ENCODE measurements at places on chromosomes 2 and 18.

DNA sequence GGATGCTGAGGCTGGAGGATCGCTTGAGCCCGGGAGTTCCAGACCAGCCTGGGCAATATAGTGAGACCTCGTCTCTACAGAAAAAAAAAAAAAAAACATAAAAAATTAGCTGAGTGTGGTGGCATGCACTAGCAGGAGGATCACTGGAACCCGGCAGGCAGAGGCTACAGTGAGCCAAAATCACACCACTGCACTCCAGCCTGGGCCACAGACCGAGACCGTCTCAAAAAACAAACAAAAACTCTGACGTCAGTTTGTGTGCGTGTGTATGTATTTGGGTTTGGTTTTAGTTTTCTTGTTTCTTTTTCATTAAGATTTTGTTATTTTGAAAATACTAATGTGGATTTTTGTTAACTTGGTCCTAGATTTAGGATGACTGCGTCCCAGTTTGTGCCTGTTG lies 19.0 kb downstream of the CEP68 start:
- DNase-seq: no peak

GRCh38 chr18:38257661-38258060 lies 692.1 kb upstream of the CELF4 start:
- no peak for DNase-seq

DNA sequence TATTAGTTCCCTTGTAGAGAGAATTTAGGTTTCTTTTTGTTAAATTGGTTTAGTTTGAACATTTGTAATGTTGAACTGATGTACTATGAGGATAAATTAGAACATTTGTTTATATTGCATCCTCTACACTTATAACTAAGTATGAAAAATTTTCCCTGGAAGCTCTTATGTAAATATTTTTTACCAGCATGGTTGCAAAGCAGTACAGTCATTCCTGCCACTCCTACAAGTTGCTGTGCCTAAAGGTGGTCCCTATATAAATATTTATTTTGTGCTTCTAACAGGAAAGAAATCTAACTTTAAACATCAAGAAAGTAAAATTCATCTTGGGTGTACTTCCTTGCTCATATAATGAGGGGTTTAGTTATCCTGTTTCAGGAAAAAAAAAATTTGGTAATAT lies 14.2 kb downstream of the TWSG1 start:
- no peak for DNase-seq

DNA sequence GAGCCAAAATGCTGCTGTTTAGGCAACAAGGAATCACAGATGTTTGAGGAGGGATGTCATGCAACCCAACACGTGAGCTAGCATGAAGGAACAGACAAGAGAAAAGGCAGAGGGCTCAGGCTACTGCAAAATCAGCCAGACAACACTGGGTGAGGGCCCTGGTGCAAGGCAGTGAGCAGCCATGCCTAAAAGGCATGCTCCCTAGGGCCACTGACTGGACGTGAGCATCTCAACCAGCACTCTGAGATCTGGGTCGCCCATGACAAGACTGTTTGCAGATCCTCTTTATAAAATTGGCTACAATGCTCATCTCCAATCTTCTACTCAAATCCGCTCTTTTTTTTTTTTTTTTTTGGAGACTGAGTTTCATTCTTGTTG lies 49.1 kb downstream of the KIAA2012 start:
- DNase-seq: no peak

- DNase-seq: no peak
Measured at GRCh38 chr2:226233388-226233787, 566.2 kb downstream of the IRS1 start.

DNA sequence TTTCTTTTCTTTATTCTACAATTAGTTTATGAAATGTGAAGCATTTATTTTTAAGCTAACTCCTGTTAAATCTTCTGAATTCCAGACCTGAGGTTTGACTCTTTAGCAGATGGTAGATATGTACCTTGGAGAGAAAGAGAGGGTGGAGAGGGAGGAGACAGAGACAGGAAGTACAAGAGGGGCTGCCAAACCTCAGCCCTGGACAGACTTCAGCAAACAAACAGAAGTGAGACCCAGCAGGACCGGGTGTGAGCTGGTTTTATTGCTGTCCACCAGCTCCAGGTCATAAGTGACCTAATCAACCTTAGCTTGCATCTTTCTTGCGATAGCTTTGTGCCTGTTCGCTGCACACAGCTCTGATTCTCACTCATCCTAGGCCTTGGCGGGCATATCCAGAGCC lies 168.6 kb downstream of the CNTNAP5 start:
- no peak for DNase-seq

DNA sequence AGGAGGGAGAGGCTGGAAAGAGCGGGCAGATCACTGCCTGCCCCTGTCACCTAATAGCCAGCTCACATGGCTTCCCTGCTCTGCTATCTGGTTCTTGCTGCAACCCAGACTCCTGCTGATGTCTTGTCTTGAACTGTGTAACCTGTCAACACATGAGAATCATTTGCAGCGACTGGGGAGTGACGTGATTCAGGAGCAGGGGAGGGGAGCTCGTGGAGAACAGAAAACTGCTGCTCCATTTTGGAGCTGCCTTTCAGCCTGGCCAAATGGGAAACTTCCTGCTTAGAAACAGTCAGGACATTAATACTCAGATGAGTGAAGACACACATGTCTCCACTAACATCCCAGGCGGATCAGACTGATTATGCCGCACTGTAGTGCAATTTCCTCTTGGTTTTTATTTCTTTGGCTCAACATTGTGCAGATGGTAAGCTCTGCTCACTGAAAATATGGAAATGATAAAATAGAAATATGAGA lies 38.1 kb downstream of the RPL37A start:
- no peak for DNase-seq

DNA sequence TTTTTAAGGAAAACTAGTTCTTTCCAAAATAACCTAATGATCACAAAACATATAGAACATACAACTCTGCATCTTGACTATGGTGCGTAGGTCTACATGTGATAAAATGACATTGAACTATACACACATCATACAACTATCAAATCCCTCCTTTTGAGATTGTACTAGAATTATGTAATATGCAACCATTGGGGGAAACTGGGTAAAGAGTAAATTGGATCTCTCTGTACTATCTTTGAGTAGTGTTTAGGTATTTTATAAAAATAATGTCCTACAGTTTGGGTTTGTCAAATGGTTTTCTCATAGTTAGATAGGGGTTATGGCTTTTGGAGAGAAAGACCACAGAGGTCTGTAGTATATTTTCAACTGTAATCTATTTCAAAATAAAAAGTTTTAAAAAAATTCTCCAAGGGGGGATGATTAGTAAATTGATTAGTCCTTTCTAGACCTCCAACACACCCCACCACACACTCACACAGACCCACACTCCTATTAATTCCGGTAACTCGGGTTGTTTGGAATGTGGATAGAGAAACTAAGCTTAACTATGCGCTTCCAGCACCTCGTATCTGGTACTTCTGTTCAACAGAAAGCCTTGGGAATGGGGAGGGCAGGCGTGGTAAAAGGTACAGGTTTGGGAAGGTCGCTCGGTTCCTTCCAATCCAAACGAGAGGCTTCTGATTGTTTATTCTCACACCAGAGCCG lies 695 bp upstream of the BIRC6 start:
- DNase-seq: peak; percentile 19

DNA sequence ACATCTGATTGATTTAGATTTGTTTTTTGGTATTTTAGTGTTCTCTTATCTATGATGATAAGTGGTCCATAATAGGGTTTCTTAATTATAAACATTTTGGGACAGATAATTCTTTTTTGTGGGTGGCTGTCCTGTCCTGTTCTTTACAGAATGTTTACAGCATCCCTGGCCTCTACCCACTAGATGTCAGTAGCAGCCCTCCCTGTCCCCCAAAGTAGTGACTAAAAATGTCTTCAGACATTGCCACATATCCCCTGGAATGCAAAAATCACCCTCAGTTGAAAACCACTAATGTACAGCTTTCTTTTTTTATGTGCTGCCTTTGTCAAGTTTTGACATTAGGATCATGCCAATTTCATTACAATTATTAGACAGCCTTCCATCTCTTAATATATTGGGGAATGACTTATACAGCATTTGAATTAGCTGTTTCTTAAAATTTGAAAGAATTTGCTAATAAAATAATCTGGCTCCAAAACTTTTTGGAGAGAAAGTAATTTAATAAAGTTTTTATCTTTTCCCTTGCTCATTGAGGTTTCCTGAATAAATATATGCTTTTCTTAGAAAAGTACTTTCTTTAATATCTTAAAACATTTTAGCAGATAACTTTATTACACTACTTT lies 19.5 kb downstream of the WIPF1 start:
- DNase-seq: peak; percentile 78

DNA sequence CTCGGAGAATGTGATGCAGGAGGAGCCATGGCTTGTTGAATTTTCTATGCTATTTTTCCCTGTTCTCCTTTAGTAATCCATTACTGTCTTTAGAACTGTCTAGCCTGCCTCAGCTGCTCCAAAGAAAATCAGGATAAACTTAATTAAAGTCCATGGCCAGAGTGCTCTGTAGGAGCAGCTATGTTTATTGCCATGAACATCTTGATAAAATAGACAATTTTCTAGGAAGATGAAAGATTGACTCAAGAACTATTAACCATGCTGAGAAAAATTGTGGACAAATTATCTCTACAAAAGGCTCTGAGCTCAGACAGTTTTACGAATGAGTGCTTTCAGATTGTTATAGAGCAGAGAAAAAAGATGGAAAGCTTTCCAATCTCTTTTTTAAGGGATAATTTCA lies 193.0 kb downstream of the TTC32 start:
- DNase-seq: no peak

- DNase-seq: no peak
Measured at GRCh38 chr2:11495844-11496681, 30.1 kb upstream of the E2F6 start.

Measured in B cell (primary cell).